ENCODE measurements at places on chromosomes 12 and 14.
A peak's percentile ranks its signal among the peaks of the same experiment; 100 is the strongest.

GRCh38 chr12:117013726-117014125 lies 85.5 kb downstream of the TESC start:
- DNase-seq: no peak

DNA sequence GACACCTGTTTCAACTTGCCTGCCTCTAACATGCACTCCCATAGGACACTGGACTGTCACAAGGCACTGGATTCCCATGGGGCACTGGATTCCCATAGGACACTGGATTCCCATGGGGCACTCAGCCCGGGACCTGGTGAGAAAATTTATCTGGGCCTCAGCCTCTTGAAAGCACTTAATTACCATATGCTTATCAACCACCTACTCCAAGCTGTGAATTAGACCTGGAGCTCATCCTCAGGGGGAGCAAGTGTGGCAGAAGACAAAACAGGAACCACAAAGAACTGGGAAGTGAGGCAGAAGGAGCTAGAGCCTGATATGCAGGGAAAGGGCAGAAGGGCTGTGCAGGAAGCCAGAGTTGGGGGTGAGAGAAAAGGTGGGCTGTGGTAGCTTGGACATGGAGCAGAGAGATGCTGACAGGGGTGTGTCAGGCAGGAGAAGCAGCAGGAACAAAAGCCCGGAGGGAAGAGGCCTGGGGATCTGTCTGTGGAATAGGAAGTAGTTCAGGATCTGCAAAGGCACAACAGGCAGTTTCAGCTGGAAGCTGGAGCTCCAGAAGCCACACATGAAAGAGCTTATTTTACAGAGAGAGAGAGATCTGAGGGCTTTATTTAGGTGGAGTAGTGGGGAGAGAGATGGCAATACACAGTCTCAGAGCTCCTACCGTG lies 3.1 kb downstream of the KRT82 start:
- DNase-seq: no peak

GRCh38 chr12:6167327-6168280 lies 32.6 kb upstream of the CD9 start:
- DNase-seq: no peak

GRCh38 chr14:94051779-94052178 lies 25.6 kb downstream of the OTUB2 start:
- DNase-seq: no peak

- no peak for DNase-seq
Observed at GRCh38 chr12:24586293-24586692, 362.6 kb downstream of the BCAT1 start.

DNA sequence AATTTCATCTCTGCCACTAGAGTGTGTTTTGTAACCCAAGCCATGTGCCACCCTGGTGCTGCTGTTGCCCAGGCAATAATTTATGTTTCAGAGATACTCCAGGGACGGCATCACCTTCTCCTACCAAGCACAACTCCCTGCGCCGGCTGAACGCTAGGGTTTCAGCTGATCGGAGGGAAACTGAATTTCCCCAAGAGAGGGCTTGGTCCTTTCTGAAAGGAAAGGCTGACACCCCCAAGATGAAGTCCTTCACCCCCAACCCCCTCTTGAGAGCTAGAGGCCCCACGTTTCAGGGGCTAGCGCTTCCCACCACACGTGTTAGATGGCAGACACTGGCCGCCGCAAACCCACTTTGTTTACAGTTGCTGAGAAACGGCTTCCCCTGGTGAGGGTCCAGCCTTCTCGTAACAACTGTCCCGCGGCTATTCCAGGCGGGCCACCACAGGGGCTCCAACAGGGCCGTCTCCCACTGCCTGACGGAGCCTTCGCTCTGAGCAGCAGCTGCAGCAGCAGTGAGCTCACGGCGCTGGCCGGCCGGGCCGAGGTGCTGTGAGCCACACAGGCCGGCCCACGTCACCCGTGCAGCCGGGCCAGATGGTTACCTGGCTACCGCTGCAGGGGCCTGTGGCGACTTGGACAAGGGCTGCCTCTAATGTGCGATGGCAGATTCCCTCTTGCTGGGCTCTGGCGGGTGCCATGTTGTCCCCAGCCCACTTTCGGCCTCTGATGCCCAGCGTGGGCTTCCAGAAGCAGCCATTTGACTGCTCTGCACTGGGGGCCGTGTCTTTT lies 66.4 kb downstream of the TESC start:
- DNase-seq: peak; percentile 72

GRCh38 chr14:97543221-97543620 lies 746.0 kb downstream of the VRK1 start:
- DNase-seq: no peak
